SHP77 treated with DMSO at 0.1 percent for 48 hours (cell line): ENCODE measurements at places on chromosomes 7 and 10.

DNA sequence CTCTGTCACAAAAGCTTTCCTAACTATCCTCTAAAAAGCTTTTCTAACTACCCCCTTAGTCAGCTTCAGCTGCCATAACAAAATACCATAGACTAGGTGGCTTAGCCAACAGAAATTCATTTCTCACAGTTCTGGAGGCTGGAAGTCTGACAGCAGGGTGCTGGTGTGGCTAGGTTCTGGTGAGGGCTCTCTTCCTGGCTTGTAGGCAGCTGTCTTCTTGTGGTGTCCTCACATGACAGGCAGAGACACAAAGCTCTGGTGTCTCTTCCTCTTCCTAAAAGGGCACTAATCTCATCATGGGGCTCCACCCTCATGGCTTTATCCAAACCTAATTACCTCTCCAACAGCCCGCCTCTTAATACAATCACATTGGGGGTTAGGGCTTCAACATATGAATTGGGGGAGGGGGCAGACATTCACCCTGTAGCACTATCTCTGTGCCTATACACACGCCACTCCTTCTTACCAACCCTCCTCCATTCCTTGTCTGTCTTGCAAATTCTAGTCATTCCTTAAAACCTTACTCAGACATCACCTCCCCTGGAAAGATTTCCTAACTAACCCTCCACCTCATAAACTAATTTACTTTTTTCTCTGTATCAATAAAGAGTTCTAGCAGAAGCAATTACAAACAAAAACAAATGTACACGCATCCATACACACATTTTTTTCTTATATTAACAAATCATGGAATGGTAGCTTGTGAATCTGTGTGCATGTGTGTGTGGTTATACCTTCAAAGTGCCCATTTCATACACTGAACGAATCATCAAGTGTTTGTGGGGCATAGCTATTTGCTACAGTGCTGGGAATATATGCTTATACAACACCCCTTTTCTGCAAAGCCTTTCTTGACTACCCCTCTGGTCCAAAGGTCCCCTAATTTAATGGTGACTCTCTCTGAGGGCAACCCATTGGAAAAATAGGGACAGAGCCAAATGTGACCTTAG lies 26.4 kb downstream of the RHOBTB1 start:
- DNase-seq: no peak

GRCh38 chr7:99079104-99079503 lies 64.8 kb downstream of the SMURF1 start:
- no peak for DNase-seq

- peak; percentile 22 for DNase-seq
These were observed 248.1 kb downstream of the AHR start for GRCh38 chr7:17546592-17546991.

GRCh38 chr7:100545360-100546128 lies 6.5 kb downstream of the AGFG2 start:
- no peak for DNase-seq

DNA sequence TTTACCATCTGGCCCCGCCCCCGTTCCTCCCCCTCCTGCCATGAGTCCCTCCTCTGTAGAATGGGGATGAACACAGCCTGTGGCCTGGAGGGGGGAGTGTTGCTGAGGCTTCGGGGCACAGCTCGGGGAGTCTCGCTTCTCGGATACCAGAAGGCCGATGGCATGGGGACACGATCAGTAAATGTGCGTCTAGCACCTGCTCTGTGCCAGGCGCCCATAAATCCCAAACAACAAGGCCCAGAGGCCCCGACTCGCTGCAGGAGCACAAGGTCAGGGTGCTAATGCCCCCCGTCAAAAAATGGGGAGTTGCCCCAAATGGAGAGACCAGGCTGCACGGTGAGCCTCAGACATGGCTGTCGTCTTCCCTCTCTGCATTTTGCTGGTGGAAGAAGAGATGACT lies 40.7 kb downstream of the JAKMIP3 start:
- DNase-seq: no peak

- no peak for DNase-seq
These were observed 160.8 kb upstream of the TCF7L2 start for GRCh38 chr10:112789248-112789647.

GRCh38 chr10:127243490-127244272 lies 47.3 kb upstream of the INSYN2A start:
- no peak for DNase-seq

GRCh38 chr10:113097036-113097435 lies 147.0 kb downstream of the TCF7L2 start:
- DNase-seq: no peak

DNA sequence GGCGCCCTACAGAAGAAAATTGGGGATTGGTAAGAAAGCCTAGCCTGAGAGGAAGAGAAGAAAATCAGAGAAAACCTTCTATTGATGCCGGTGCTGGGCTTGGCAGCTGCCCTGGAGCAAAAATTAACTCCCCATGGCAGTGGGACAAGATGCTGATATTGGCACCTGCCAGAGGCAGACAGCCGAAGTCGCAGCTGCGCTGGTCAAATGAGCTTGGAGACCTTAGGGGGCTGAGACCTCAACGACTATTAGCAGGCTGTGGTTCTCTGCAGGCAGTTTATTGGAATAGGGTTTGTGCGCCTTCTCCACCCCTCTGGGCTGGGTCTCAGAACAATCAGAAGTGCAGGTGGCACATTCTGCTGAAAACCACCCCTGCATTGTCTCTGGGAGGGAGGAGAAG lies 213.7 kb downstream of the GFRA1 start:
- DNase-seq: no peak

GRCh38 chr7:149753375-149754233 lies 19.8 kb downstream of the ZNF467 start:
- DNase-seq: no peak

DNA sequence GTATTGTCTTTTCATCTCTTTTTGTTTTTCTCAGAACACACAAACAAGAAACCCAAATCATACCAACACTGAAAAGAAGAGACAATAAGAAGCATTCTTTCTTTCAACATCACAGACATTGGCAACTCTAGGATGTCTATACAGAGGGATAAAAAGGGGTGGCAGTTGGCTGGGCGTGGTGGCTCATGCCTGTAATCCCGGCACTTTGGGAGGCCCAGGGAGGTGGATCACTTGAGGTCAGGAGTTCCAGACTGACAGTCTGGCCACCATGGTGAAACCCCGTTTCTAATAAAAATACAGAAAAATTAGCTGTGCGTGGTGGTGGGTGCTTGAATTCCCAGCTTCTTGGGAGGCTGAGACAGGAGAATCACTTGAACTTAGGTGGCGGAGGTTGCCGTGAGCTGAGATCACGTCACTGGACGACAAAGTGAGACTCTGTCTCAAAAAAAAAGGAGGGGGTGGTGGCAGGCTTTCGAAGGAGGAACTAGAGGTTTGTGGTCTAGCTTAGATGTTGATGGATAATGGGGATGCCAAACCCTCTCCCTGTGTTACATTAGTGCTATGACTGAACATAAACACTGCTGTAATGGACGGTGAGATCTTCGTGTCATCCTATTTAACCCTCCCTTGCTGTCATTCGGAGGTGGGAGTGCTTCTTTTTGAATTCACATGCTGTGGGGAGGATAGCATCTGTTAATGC lies 9.4 kb downstream of the CNNM2 start:
- DNase-seq: no peak

- DNase-seq: no peak
These were observed 261.4 kb upstream of the PITRM1 start for GRCh38 chr10:3433988-3434387.

- DNase-seq: no peak
These were observed 178.7 kb downstream of the TNS3 start for GRCh38 chr7:47402941-47403866.

DNA sequence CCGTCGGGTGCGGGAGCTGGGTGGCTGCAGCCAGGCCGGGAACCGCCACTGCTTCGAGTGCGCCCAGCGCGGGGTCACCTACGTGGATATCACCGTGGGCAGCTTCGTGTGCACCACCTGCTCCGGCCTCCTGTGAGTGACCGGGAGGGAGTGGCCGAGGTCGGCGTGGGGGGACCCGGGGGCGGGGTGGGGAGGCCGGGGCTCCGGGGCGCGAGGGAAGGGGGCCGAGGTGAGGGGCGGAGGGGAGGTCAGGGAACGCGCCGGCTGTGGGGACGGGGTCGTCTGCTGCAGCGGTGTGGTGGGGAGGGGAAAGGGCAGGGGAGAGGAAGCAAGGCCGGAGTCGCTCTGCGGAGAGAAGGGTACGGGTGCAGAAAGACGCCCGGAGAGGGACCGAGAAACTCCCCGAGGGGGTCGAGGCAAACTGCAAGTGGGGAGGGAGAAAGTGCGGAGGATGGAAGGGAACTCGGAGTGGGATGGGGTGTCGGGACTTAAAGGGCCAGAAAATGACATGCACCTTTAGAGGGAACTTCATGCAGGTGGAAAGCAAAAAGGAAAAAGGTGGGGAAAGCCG lies 518 bp downstream of the AGFG2 start:
- no peak for DNase-seq

DNA sequence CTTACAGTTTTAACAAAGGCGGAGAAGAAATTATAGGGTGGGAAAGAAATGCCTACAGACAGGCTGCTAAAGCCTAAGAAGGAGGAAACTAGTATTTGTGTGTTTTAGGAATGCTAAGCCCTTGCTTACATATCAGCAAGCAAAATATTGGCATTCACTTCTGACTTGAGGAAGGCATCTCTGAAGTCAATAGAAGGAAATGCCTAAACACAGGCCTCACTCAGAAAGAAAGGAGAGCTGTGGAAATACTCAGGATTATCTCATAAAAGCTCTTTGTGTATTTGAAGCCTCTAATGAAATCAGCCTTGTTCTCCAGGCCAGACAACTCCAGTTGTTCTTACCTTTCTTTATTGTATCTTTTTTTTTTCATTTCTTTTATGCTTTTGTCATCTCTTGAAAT lies 158.0 kb downstream of the AUTS2 start:
- DNase-seq: no peak

DNA sequence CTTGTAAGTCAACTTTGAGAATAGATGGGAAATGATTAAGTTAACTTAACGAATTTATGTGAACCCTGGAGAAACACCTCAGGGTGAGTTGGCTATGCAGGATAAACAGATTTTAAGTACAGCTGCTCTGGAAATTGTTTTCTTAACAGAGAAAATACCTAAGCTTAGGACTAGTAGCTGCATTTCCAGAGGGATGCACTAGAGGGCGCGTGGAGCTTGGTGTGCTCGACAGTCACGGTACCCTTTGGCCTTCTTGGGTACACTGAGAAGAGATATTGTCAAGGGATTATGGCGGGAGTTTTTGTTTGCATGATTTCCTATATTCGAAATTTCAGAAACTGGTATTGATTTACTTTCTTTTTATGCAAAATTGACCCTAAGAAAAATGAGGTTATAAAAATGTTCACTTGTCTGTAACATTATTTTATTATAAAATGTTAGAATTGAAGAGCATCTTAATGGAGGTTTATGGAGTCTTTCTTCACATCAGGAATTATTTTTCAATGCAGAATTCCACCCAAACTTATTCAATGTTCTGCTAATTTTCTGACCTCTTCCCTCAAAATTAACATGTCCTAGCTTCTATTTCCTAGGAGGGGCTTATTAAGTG lies 58.4 kb upstream of the MYO3A start:
- DNase-seq: peak; percentile 45

DNA sequence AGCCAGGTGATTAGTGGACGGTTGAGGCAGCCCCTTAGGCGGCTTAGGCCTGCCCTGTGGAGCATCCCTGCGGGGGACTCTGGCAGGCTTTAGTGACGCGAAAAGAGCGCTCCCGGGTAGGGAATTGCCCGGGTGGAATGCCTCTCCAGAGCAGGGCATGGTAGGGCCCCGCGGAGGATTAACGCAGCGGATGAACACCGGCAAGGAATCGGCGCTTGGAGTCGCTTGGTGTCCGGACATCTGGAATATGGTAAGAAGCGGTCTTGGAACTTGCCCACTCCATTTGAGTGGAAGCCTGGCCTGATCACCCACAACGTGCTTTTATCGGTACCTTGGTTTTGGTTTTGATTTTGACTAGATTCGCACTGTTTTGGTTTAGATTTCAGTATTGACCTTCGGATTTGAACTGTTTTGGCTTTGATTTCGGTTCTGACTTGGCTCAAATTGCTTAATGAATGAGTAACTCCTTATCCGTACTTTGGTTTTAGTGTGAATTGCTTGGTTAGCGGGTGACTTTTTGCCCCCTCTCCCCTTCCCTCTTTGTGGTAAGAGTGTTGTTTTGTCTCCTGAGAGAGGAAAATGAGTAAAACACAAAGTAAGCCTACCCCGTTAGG lies 24.2 kb upstream of the CHST3 start:
- no peak for DNase-seq

DNA sequence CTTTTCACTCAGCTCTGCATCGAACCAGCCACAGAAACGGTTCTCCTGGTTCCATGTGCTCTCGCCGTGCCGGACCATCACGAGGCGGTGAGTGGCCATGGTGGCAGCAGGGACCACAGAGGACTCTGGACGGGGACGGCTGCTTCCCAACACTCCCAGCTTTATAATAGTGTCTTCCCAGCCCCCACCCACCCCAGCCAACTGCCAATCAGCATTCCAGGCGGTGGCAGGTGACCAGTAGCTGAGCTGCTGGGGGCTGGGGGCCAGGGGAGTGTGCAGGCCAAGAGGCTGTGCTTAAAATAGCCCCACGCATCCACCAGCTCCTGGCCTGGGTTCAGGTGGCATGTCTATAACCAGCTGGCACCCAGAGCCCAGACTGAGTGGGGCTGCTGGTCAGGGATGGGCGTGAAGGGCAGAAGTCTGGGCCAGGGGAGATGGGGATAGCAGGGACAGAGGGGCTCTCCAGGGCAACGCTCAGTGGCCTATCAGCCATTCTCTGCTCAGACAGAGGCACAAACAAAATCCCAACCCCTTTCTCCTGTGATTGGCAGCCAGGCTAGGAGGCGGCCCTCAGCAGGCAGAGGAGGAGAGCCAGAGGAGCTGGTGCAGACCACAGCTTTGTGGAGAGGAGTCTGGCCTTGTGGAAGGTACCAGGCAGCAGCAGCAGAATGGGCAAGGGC lies at the start of gene PGAM2:
Gene PGAM2 (minus strand): TSS at position 137 of the 680 bp plus-strand sequence. CDS start 38 bp downstream, at position 99.
- peak; percentile 80 for DNase-seq

GRCh38 chr10:125027871-125028869 lies 86.2 kb downstream of the ZRANB1 start:
- no peak for DNase-seq

DNA sequence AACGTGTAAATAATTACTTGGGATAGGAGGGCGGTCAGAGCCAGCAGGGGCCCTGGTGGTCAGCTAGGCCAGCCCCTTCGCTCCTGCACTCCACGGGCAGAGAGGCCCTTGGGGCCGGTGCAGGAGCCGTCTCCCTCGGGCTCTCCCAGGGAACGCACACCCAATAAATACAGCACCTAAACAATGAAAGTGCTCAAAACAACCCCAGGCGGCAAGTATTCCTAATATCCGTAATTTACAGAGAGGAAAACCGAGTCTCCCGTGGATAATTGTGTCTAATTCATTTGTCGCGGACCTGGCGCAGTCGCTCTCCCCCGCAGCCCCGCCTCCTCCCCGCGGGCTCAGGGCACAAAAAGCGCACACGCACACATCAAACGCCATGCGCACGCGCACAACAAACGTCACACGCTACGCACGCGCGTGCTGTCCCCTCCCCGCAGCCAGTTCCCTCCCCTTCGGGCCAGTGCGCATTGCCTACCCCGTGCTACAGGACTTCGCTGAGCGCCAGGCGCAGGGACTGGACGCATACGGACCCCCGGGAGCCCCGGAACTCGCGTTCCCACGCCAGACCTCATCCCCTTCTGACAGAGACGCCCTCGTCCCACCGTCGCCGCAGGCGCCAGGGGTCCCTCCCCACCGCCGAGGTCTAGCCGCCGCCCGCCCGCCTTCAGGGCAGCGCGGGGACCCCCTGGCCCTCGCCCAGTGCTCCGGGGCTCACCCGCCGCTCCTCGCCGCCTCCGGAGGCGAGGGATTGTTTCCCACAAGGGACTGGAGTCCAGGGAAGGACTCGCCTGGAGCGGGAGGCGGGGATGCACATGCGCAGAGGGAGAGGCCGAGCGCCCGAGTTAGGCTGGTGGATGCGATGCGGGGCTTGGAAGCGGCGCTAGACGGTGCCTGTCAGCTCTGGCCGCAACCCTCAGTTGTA lies at the start of gene ZNF248:
Gene ZNF248 (minus strand): TSS at position 324 of the 925 bp plus-strand sequence. CDS start 1,300 bp downstream, outside the sequence.
- DNase-seq: peak; percentile 78

- no peak for DNase-seq
These were observed 1227.5 kb upstream of the C7orf33 start for GRCh38 chr7:147363101-147363500.
